ENCODE measurements at places on chromosomes 2 and 18. TPM values are rescaled to one million over a fixed set of nuclear protein-coding genes. Genes with fewer than 3 reads are reported as not detected.

SPP2 gene
- not detected for total RNA-seq

DARS1 gene
- 148 TPM for total RNA-seq

MAPRE3 gene
- 6.6 TPM for total RNA-seq

TEKT4 gene
- not detected for total RNA-seq

All from uterine smooth muscle cell (primary cell).